Esophagus squamous epithelium (tissue), 5 donors: ENCODE measurements at places on chromosomes 12 and 14. TPM values are rescaled to one million over a fixed set of nuclear protein-coding genes. Genes with fewer than 3 reads are reported as not detected.

BICDL1 gene
- 63.7 TPM for total RNA-seq

ULK1 gene
- 13.5 TPM for total RNA-seq

FBXO33 gene
- total RNA-seq, result 9.1 TPM

OR10P1 gene
- not detected for total RNA-seq

GRCh38 chr12:7212678-7213077, 23.2 kb downstream of the PEX5 start:
- H3K4me1 ChIP-seq, result no peaks in the 10 kb centered on the region
- DNase-seq, result no peak
- no peak overlapping the region for H3K27ac ChIP-seq
- H3K27me3 ChIP-seq, result no peaks in the 10 kb centered on the region
- H3K4me3 ChIP-seq, result no peak overlapping the region

GRCh38 chr14:97395068-97395467, 597.9 kb downstream of the VRK1 start:
- no peaks in the 10 kb centered on the region for H3K4me1 ChIP-seq
- H3K4me3 ChIP-seq, result no peak overlapping the region
- H3K27ac ChIP-seq, result no peak overlapping the region
- DNase-seq, result no peak
- peaks cover 26% of the 10 kb centered on the region for H3K27me3 ChIP-seq

DNA sequence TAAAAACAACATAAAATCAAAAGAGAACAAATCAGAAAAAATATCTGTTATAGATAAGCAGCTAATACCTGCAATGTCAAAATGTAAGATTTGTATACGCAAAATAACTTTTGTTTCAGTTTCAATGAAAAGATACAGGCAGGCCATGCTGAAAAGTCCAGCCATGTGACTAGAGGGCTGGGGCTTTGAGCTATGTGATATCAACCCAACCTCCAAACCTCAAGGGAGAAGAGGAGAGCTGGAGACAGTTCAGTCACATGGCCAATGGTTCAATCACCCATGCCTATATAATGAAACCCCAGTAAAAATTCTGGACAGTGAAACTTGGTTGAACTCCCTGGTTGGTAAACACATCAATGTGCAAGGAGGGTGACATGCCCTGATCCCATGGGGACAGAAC, 5.3 kb downstream of the COX16 start:
- no peaks in the 10 kb centered on the region for H3K36me3 ChIP-seq
- no peak for DNase-seq
- H3K27me3 ChIP-seq, result no peaks in the 10 kb centered on the region
- peaks cover 44% of the 10 kb centered on the region for H3K4me1 ChIP-seq
- no peak overlapping the region for H3K4me3 ChIP-seq
- no peak overlapping the region for H3K27ac ChIP-seq

- no peaks in the 10 kb centered on the region for H3K36me3 ChIP-seq
- H3K4me3 ChIP-seq, result no peak overlapping the region
- no peak for DNase-seq
- H3K27me3 ChIP-seq, result no peaks in the 10 kb centered on the region
- H3K27ac ChIP-seq, result no peak overlapping the region
Observed at GRCh38 chr12:47190905-47191304, 111.1 kb upstream of the AMIGO2 start.

DNA sequence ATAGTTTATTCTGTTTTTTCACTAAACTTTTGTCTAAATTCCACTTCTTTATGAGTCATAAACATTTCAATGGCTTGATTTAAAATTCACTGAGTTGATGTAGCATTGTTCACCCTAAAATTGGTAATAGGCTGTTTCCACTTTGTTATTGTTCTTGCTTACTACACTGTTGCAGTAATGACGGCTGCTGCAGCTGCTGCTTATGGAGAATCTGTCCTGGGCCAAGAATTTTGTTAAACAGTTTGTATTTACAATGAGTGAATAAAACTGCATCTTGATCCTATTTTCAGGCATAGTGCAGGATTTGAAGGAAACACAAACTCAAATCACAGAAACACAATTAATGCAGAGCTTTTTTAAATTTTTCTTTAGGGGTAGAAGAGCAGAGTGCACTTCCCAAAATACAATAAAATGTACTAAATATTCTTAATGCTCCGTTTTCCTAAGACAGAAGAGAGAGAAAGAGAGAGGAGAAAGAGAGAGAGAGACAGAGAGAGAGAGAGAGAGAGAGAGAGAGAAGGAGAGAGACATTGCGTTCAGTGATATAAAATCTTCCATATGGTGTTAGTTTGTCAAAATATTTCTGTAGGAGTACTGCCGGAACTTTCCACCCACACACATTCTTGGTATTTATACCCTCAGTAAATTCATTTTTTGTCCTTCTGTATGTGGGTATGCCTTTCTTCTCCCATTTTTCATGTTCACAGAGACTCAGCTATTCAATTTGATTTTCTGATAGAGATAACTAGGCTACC, 266.4 kb downstream of the LRFN5 start:
- H3K4me3 ChIP-seq, result no peak overlapping the region
- H3K36me3 ChIP-seq, result no peaks in the 10 kb centered on the region
- H3K4me1 ChIP-seq, result no peaks in the 10 kb centered on the region
- no peaks in the 10 kb centered on the region for H3K27me3 ChIP-seq

DNA sequence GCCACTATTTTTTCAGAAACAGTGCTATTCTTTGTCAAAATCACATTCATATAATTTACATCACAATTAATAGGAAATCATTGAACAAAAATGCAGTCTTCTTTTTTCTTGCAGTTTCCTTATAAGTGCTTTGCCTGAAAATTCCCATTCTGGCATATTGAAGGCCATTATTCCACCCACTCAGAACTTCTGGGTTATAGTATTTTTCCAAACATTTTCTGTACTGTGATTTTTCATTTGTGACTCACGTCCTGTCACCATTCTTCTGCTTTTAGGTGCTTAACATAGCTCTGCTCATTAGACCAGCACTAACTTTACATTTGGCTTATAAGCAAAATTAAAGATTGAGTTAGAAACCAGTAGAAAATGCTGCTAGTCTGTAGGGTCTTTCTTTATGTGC, 241.0 kb upstream of the NPAS3 start:
- no peak overlapping the region for H3K4me3 ChIP-seq
- H3K36me3 ChIP-seq, result no peaks in the 10 kb centered on the region
- H3K4me1 ChIP-seq, result peaks cover 3% of the 10 kb centered on the region
- H3K27ac ChIP-seq, result no peak overlapping the region
- H3K27me3 ChIP-seq, result no peaks in the 10 kb centered on the region

DNA sequence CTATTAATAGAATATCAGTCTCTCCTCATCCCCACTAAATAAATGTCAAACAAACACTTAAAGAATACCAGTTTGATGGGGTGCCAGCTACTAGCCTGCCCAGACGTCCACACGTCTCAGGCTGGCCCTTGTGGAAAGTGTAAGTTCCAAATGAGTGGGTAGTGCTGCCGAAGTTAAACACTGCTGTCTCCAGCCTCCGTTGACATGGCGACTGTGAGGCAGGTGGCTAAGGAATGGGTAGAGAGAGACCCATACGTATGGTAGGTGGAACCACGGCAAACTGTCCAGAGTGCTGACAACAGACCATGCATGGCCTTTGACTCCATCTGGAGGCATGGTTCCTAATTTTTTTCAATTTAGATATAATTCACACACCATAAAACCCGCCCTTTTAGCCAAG, 37.9 kb downstream of the PITPNM2 start:
- no peak overlapping the region for H3K27ac ChIP-seq
- H3K4me3 ChIP-seq, result no peak overlapping the region
- H3K36me3 ChIP-seq, result no peaks in the 10 kb centered on the region
- no peak for DNase-seq
- H3K4me1 ChIP-seq, result peaks cover 73% of the 10 kb centered on the region

DNA sequence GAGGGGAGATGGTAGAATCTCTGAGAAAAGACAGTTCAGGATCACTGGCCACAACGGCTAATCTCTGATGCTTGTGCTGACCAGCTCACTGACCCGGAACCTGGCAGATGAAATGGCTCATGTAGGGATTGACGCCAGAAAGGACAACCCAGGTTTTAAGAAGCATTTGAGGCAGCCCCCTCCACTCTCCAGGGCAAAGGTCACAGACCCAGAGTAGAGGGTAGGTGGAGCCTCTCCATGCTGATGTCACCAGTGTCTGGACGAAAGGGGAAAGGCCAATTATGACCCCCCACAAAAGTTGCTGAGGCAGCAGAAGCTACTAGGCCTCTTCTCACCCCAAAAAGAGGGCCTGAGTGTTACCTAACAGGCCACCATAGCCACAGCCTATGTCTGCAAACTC, 1.2 kb downstream of the METTL1 start:
- no peak for DNase-seq
- peak overlapping the region; percentile 95 for H3K4me3 ChIP-seq
- H3K27me3 ChIP-seq, result peaks cover 17% of the 10 kb centered on the region
- no peak overlapping the region for H3K27ac ChIP-seq

- no peak overlapping the region for H3K27ac ChIP-seq
- no peaks in the 10 kb centered on the region for H3K4me1 ChIP-seq
- H3K4me3 ChIP-seq, result no peak overlapping the region
- peaks cover 7% of the 10 kb centered on the region for H3K36me3 ChIP-seq
- no peaks in the 10 kb centered on the region for H3K27me3 ChIP-seq
Observed at GRCh38 chr12:15966426-15966825, 55.3 kb downstream of the DERA start.

GRCh38 chr12:124568431-124569374, 1.3 kb upstream of the NCOR2 start:
- H3K36me3 ChIP-seq, result no peaks in the 10 kb centered on the region
- no peaks in the 10 kb centered on the region for H3K27me3 ChIP-seq
- no peak overlapping the region for H3K4me3 ChIP-seq
- no peak for DNase-seq

DNA sequence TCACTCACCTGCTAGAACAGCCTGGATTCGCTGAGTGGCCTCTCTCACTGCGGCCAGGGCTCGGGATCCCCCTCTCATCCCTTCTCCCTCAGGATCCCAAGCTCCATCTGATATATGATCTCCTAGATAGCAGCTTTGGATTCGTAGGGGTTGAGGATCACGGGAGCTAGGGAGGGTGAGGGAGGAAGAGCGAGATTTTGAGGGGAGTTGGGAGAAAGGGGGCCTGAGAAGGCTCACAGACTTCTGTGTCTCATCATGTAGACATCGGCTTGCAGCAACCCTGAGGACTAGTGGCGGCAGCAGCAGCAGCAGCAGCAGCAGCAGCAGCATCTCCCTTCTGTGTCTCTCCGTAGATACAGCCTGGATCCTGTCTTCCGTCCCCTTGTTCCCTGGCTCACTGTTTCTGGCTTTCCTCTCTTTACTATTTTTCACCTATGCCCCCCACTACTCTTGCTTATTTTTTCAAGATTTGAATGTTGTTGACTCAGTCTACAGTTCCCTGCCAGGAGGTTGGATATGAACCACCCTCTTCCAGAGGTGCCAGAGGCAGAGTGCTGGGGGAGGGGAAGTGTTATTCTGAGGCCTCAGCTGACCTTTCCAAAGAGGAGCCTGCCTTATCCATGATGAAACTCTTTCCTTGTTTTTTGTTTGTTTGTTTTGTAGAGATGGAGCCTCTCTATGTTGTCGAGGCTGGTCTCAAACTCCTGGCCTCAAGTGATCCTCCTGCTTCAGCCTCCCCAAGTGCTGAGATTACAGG, at the start of gene CIROP:
Gene CIROP (minus strand): TSS at position 399 of the 757 bp plus-strand sequence. CDS start 69 bp downstream, at position 330.
- no peaks in the 10 kb centered on the region for H3K4me1 ChIP-seq
- no peak within 1 kb of the TSS for H3K27ac ChIP-seq
- H3K4me3 ChIP-seq, result no peak within 1 kb of the TSS
- no peaks in the 10 kb centered on the region for H3K36me3 ChIP-seq
- H3K27me3 ChIP-seq, result no peaks in the 10 kb centered on the region
- DNase-seq, result no peak

DNA sequence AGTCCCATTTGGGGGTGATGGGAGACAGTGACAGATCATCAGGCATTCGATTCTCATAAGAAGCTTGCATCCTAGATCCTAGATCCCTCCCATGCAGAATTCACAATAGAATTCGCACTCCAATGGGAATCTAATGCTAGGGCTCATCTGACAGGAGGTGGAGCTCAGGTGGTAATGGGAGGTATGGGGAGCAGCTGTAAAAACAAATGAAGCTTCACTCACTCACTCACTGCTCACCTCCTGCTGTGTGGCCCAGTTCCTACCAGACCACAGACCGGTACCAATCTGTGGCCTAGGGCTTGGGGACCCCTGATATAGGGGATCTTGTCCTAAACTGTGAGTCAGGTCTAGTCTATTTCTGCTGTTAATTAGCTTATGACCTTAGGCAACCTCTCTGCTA, 40.1 kb upstream of the EPS8 start:
- H3K27ac ChIP-seq, result no peak overlapping the region
- no peaks in the 10 kb centered on the region for H3K36me3 ChIP-seq
- H3K27me3 ChIP-seq, result no peaks in the 10 kb centered on the region
- H3K4me1 ChIP-seq, result no peaks in the 10 kb centered on the region
- H3K4me3 ChIP-seq, result no peak overlapping the region
